ENCODE measurements at places on chromosomes 12 and 14.

- no peak for DNase-seq
Observed at GRCh38 chr12:124663771-124664366, 96.5 kb upstream of the NCOR2 start.

- DNase-seq, result no peak
Observed at GRCh38 chr12:30257618-30258017, 438.1 kb downstream of the IPO8 start.

DNA sequence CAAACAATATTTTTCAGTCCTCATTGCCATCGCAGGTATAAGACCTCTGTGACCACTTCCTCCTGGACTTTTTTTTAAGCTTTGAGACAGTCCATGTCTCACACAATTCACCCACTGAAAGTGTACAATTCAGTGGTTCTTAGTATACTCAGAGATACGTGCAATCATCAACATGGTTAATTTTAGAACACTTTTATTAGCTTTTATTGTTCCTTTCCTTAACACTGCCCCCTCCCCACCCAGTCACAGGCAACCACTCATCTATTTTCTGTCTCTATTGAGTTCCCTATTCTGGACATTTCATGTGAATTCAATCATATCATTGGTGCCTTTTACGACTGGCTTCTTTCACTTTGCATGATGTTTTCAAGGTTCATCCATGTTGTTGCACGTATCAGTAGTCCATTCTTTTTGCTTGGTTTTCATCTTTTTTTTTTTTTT, 16.2 kb downstream of the NCKAP5L start:
- DNase-seq, result no peak

GRCh38 chr14:99821519-99822508, 28.6 kb downstream of the EML1 start:
- DNase-seq, result no peak

DNA sequence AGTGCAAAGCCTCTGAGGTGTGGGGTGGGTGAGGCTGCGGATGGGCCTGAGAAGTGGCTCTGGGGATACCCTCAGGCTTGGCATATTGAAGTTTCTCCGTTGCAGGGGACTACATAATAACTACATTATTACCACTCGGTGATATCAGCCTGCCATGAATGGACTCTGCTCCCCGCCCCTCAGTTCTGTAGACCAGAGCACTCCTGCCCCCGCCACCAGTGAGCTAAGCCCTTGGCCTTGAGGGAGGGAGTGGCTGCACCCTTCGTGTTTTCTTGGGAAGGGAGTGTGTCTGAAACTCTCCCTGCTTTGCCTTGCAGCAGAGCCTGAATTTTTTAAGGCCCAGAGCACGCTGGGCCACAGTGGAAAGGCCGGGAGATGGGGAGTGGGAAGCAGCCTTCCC, 1.7 kb downstream of the ORAI1 start:
- DNase-seq, result peak; percentile 23

DNA sequence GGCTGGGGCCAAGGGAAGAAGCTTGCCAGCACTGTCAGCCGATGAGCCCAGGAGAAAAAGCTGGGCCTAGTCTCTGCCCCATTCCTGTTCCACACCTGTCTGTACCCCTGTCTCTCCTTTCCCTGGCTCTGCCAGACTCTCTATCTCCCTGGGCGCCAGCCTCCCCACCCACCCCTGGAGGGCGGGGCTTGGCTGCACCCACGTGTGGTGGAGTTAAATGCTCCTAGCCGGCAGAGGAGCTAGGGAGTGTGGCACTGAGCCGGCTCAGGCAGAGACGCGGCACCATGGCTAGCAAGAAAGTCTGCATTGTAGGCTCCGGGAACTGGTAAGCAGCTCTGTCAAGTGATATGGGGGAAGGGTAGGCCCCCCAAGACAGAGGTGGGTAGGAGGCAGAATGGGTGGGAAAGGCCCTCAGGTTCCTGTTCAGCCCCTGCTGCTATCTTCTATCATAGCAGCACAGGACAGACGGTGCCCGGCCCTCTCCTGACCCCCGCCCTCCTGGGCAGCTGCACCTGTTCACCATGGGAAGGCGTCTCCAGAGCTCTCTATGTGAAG, at the start of gene GPD1:
TSS of gene GPD1 (plus strand) at position 242 of the 555 bp plus-strand sequence. CDS start at position 285, 43 bp downstream.
- peak; percentile 84 for DNase-seq

DNA sequence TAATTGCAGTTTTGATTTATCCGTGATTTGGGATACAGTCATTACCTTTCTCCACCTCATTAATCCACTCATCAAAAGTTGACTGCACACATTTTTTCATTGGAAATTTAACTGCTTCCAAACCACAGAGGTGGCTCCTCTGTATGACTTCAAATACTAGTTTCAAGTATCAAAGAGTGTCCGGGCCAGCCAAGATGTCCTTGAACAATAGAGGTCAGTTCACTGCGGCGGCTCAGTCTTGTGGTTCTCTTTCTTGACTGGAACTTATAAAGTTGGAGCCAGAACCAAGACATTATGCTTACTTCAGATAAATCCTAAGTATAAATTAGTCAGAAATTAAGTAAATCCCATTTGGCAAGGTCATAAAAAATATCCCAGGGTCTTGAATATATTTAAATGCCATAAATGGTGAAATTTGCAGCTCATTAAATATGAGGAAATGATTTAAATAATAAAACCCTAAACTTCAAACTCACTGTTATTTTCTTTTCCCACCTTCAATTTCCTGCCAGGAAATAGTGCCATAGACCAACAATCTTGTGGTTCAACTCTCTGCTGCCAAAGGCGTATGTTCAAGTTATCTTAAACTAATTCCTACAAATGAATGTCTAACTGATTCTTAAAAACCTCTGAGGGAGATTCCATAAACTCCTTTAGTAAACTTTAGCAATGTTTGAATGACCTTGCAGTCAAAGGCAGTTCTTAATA, 360.8 kb downstream of the AEBP2 start:
- no peak for DNase-seq

DNA sequence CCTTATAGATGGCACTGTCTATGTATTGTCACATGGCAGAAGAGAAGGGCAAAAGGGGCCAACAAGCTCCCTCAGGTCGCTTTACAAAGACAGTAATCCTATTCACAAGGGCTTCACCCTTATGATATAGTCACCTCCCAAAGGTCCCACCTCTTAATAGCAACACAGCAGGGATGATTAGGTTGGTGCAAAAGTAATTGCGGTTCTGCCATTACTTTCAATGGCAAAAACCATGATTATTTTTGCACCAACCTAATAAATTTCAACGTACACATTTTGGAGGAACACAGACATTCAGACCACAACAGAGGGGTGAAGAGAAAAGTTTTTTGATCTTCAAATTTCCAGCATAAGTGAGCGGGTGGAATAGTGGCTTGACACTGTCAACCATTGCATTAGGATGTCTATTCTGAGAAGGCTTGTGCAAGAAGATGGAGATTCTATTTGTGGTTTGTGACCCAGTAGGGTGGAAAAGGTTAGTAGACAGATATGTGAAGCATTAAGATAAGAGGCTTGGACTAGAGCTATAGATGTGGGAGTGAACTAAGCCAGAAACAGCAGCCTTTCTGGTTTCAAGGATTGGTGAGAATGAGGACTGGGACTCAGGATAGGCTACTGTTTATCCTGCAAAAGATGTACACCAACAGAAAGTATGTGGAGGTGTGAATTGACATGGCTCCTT, 75.5 kb upstream of the CPSF6 start:
- DNase-seq, result no peak

- peak; percentile 33 for DNase-seq
Observed at GRCh38 chr12:48973941-48974673, 2.6 kb upstream of the WNT10B start.

GRCh38 chr14:34235643-34236300, 226.3 kb downstream of the SPTSSA start:
- DNase-seq, result no peak

DNA sequence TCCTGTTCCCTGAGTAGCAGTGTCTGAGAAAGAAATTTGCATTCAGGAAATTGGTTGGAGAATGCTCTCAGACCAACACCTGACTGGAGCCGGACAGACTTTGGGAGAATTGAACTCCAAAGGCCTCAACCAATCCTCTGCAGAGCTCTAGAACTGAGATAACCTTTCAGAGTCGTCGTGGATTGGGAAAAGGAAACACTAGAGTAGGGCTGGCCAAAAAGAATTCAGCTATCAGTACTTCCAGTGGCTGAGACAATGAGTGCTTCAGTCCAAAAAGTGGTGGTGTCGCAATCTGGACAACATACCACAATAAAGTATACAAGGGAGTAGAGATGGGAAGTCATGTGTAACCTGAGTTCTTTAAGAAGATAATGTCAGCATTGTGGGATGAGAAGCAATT, 377.1 kb downstream of the SLC16A7 start:
- no peak for DNase-seq

DNA sequence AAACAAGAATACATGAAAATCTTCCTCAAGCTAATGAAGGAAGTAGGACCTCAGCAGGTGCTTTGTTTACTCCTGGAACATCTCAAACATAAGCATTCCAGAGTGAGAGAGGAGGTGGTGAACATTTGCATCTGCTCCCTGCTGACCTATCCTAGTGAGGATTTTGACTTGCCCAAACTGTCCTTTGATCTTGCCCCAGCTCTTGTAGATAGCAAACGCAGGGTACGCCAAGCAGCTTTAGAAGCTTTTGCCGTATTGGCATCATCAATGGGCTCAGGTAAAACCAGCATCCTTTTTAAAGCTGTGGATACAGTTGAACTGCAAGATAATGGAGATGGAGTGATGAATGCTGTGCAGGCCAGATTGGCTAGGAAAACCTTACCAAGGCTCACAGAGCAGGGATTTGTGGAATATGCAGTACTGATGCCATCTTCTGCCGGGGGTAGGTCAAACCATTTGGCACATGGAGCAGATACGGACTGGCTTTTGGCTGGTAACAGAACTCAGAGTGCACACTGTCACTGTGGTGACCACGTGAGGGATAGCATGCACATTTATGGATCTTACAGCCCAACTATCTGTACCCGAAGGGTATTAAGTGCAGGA, 1.9 kb downstream of the TOGARAM1 start:
- DNase-seq, result peak; percentile 10

GRCh38 chr12:24778486-24779304, 170.2 kb downstream of the BCAT1 start:
- DNase-seq, result no peak

DNA sequence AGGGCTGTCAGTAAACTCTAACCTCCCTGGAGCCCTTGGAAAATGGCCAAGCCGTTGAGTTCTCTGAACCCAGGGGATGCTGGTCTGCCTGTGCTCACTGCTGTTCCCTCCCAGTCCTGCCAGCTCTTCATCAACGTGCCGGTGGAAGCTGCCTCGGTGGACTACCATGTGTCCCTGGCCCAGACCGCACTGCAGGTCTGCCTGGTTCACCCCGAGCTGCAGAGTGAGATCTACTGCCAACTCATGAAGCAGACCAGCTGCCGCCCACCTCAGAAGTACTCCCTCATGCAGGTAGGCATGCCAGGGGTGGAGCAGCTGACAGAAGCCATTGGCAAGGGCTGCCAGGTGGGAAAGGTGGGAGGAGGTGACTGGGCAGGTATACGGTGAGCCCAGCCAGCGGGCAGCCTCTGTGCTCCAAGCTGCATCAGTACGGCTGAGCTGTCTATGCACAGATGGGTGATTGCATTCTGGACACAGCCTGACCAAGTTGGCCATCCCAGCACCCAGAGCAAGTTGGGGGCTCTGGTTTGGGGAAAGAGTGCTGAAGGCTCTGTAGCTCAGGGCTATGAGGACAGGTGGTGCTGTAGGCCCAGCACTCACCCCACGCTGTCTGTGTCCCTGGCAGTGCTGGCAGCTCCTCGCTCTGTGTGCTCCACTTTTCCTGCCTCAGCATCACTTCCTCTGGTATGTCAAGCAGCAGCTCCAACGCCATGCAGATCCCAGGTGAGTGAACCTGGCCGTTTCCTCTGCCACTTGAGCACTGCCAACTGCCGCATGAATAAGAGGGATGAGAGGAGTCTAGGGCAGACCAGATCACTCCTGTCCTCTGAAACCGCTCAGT, 21.9 kb downstream of the PIGH start:
- no peak for DNase-seq
